ENCODE measurements at places on chromosomes 16 and 17. TPM values are rescaled to one million over a fixed set of nuclear protein-coding genes. Genes with fewer than 3 reads are reported as not detected.

The OR4D1 gene
- not detected for total RNA-seq

The GJD3 gene
- not detected for total RNA-seq

DNA sequence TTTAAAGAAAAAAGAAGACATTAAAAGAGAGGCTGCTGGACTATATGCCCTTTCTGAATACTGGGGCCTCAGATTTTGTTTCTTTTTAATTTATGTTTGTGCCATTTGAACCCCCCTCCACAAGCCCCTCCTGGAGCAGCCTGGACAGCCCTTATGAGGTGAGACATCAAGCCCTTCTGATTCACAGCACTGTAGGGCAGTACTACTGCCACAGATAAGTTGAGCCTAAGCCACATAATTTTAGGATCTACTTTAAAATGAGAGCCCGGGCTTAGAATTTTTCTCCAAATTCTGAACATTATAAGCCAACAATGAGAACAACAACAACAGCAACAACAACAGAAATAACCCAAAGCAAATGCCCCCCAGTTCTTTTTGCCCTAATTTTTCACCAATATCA, 256.9 kb upstream of the SALL1 start:
- H3K27me3 ChIP-seq, result no peaks in the 10 kb centered on the region
- no peak overlapping the region for H3K27ac ChIP-seq
- no peak for DNase-seq
- H3K36me3 ChIP-seq, result no peaks in the 10 kb centered on the region

DNA sequence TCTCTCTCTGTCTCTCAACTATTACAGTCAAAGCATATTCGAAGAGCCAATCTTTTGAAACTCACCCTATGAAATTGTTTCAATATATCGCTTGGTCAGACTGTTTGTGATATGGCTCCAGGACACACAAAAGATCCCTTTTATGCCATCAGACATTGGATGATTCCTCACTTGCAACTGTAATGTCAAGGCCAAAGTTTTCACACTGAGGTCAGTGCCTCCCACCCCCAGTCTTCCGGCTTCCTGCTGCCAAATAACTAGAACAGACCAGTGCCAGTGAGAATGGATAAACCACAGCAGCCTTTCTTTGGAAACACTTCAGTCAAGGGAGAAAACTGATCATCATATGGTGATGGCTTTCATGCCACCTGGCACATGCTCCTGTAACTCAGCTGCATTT, 321.9 kb upstream of the ZFHX3 start:
- no peaks in the 10 kb centered on the region for H3K4me1 ChIP-seq
- no peak for DNase-seq
- H3K27me3 ChIP-seq, result peaks cover 47% of the 10 kb centered on the region
- H3K4me3 ChIP-seq, result no peak overlapping the region
- H3K36me3 ChIP-seq, result no peaks in the 10 kb centered on the region

GRCh38 chr17:21253646-21254441, 634 bp upstream of the NATD1 start:
- peaks cover 8% of the 10 kb centered on the region for H3K4me1 ChIP-seq
- H3K36me3 ChIP-seq, result no peaks in the 10 kb centered on the region
- H3K4me3 ChIP-seq, result peak overlapping the region; percentile 66
- no peak for DNase-seq

All from PC-3 (cell line).